ENCODE measurements at places on chromosomes 13 and 19. TPM values are rescaled to one million over a fixed set of nuclear protein-coding genes. Genes with fewer than 3 reads are reported as not detected.

Gene TMPRSS9
- not detected for total RNA-seq

Gene FGF21
- not detected for total RNA-seq

Gene MBD3L3
- total RNA-seq = not detected

Gene CEACAM20
- not detected for total RNA-seq

Gene COX6B2
- 0.09 TPM for total RNA-seq

Gene KCNN1
- total RNA-seq = not detected

Gene KLK3
- total RNA-seq = not detected

Gene GPALPP1
- total RNA-seq = 27.0 TPM

Gene AMER2
- not detected for total RNA-seq

Gene GTF2F1
- 54.5 TPM for total RNA-seq

Gene NOTCH3
- total RNA-seq = 31.2 TPM

Gene CA11
- 0.30 TPM for total RNA-seq

Gene CGB8
- not detected for total RNA-seq

Gene PRODH2
- not detected for total RNA-seq

Gene C19orf44
- total RNA-seq = 6.1 TPM

Gene SOX1
- total RNA-seq = not detected

Gene USHBP1
- total RNA-seq = 0.05 TPM

Gene ZNF534
- not detected for total RNA-seq

Gene MBD3L2
- not detected for total RNA-seq

Gene IGSF23
- not detected for total RNA-seq

Gene VRK3
- total RNA-seq = 22.9 TPM

Gene HSH2D
- not detected for total RNA-seq

Gene CGB5
- total RNA-seq = not detected

Gene DHDH
- not detected for total RNA-seq

Gene ZNF850
- total RNA-seq = 7.5 TPM

Gene KLK4
- total RNA-seq = not detected

Gene FGF22
- total RNA-seq = not detected

Gene KLK7
- total RNA-seq = not detected

Gene RNF113B
- total RNA-seq = not detected

Gene TRPM4
- 13.4 TPM for total RNA-seq

Gene UBE2L5
- total RNA-seq = 0.09 TPM

Gene HIPK4
- 0.14 TPM for total RNA-seq

Gene ZNF470
- total RNA-seq = 9.5 TPM

Gene GDF15
- total RNA-seq = 150 TPM

Gene IGFL1
- total RNA-seq = not detected

Gene DPF1
- 2.4 TPM for total RNA-seq

Gene ELANE
- not detected for total RNA-seq

Gene FGF9
- total RNA-seq = 0.05 TPM

Gene FCHO1
- total RNA-seq = not detected

Gene OR7D2
- total RNA-seq = not detected

Gene ICAM1
- total RNA-seq = 26.8 TPM

Gene CABP5
- not detected for total RNA-seq

Gene SLAIN1
- 0.65 TPM for total RNA-seq

Gene ZNF548
- 16.6 TPM for total RNA-seq

Gene ISOC2
- total RNA-seq = 47.2 TPM

Gene HCST
- total RNA-seq = 1.2 TPM

Gene ATXN8OS
- not detected for total RNA-seq

Gene CLASRP
- total RNA-seq = 16.9 TPM

Gene DZIP1
- total RNA-seq = 62.4 TPM

Gene OVOL3
- total RNA-seq = not detected

Gene FPR1
- 1.6 TPM for total RNA-seq

Gene RETN
- total RNA-seq = not detected

Gene ATP11A
- total RNA-seq = 23.1 TPM

Gene C19orf18
- total RNA-seq = not detected

Gene LILRA5
- total RNA-seq = not detected

Gene CELF5
- not detected for total RNA-seq

Gene ATP7B
- total RNA-seq = 5.3 TPM

Gene NUMBL
- 72.5 TPM for total RNA-seq
